ENCODE measurements at places on chromosomes 6 and 20.

- no peak for DNase-seq
Observed at GRCh38 chr6:164415832-164416563, 893.4 kb downstream of the C6orf118 start.

DNA sequence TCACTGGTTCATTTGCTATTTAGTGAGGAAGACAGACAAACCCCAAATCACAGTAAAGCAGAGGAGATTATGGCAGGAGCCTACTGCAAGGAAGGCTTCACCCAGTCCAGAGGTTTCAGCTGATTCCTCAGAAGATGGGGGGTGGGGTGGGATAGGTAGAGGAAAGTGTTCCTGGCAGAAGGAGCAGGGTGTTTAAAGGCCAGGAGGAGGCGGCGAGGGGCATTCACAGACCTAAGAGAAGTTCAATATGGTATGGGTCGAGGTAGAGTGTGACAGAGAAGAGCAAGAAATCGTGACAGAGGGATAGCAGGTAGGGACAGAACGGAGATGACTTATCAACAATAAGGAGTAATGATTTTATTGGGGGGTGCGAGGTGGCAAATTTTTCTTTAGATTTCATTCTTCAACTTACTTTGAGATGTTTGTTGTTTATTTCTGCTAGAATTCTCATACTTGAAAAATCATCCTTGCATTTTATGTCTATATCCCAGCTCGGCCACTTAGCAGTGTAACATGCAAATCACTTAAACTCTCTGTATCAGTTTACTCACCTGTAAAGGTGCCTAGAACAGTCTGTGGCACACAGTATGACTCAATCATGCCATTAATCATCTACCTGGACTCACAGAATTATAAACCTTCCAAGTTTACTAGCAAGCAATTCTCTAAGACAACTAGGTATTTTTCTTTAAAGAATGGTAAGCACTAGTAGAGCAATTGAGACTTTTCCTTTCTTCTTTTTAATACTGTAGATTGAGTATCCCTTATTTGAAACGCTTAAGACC lies 176.7 kb downstream of the REV3L start:
- DNase-seq, result no peak

- DNase-seq, result no peak
Observed at GRCh38 chr20:34345402-34345736, 17.7 kb upstream of the ITCH start.

- DNase-seq, result no peak
Observed at GRCh38 chr6:28696167-28696566, 170.5 kb downstream of the GPX5 start.
